Dermis lymphatic vessel endothelial cell (primary cell): ENCODE measurements at places on chromosomes 2 and 18. TPM values are rescaled to one million over a fixed set of nuclear protein-coding genes. Genes with fewer than 3 reads are reported as not detected.

Gene MC5R
- not detected in 2 replicates for total RNA-seq

Gene SPOPL
- 14.3 and 17.2 TPM in 2 replicates for total RNA-seq

Gene GREB1L
- 1.2 and 3.5 TPM in 2 replicates for total RNA-seq

Gene KCNF1
- 3.4 and 7.3 TPM in 2 replicates for total RNA-seq

Gene SP140L
- 5.5 and 6.0 TPM in 2 replicates for total RNA-seq

Gene FSIP2
- under 0.01 TPM in 2 replicates for total RNA-seq

Gene RND3
- total RNA-seq, result 13.4 and 14.9 TPM in 2 replicates

Gene MSTN
- total RNA-seq, result under 0.01 and 0.11 TPM in 2 replicates

Gene LCT
- under 0.01 TPM in 2 replicates for total RNA-seq

Gene PIEZO2
- 311 and 447 TPM in 2 replicates for total RNA-seq

Gene CBLN2
- total RNA-seq, result not detected in 2 replicates

Gene TMEFF2
- total RNA-seq, result under 0.01 TPM in 1 of 2 replicates, not detected in the other

Gene ING5
- total RNA-seq, result 18.4 and 19.2 TPM in 2 replicates

Gene CTAGE1
- total RNA-seq, result not detected in 2 replicates

Gene CEBPZOS
- 8.0 and 8.8 TPM in 2 replicates for total RNA-seq

Gene CNDP1
- total RNA-seq, result not detected in 2 replicates

Gene IL36B
- total RNA-seq, result not detected in 2 replicates

Gene TTC21B
- total RNA-seq, result 26.6 and 35.4 TPM in 2 replicates

Gene CYS1
- under 0.01 and 0.11 TPM in 2 replicates for total RNA-seq

Gene DPP10
- under 0.01 and 0.33 TPM in 2 replicates for total RNA-seq

Gene ANKRD12
- 27.0 and 27.9 TPM in 2 replicates for total RNA-seq

Gene TXNDC2
- not detected in 2 replicates for total RNA-seq

Gene STARD6
- 0.11 TPM in 1 of 2 replicates, not detected in the other for total RNA-seq

Gene VWC2L
- total RNA-seq, result not detected in 2 replicates

Gene TMEM182
- total RNA-seq, result 0.22 and 1.0 TPM in 2 replicates

Gene YPEL5
- 104 and 139 TPM in 2 replicates for total RNA-seq

Gene SETBP1
- total RNA-seq, result 5.1 and 7.5 TPM in 2 replicates

Gene CYTIP
- total RNA-seq, result not detected in 2 replicates

Gene C1GALT1C1L
- total RNA-seq, result 0.09 TPM in 1 of 2 replicates, not detected in the other

Gene KDM3A
- total RNA-seq, result 42.5 and 43.5 TPM in 2 replicates

Gene BCL2
- 0.98 and 2.1 TPM in 2 replicates for total RNA-seq

Gene GPR155
- 1.1 and 1.5 TPM in 2 replicates for total RNA-seq

Gene KDSR
- 17.2 and 20.9 TPM in 2 replicates for total RNA-seq

Gene MAPRE3
- 1.4 and 1.5 TPM in 2 replicates for total RNA-seq

Gene RESP18
- total RNA-seq, result not detected in 2 replicates

Gene CTLA4
- total RNA-seq, result 3.7 and 6.2 TPM in 2 replicates

Gene PDE11A
- total RNA-seq, result 0.09 TPM in 1 of 2 replicates, not detected in the other

Gene PAIP2B
- 1.1 and 2.0 TPM in 2 replicates for total RNA-seq

Gene ZC3H8
- 2.2 and 7.7 TPM in 2 replicates for total RNA-seq

Gene TNFRSF11A
- total RNA-seq, result 43.0 and 49.1 TPM in 2 replicates

Gene HAAO
- not detected in 2 replicates for total RNA-seq

Gene MATN3
- 0.52 and 0.76 TPM in 2 replicates for total RNA-seq

Gene RGPD8
- total RNA-seq, result 2.9 and 10.4 TPM in 2 replicates
